ENCODE measurements at places on chromosomes 4 and X.

DNA sequence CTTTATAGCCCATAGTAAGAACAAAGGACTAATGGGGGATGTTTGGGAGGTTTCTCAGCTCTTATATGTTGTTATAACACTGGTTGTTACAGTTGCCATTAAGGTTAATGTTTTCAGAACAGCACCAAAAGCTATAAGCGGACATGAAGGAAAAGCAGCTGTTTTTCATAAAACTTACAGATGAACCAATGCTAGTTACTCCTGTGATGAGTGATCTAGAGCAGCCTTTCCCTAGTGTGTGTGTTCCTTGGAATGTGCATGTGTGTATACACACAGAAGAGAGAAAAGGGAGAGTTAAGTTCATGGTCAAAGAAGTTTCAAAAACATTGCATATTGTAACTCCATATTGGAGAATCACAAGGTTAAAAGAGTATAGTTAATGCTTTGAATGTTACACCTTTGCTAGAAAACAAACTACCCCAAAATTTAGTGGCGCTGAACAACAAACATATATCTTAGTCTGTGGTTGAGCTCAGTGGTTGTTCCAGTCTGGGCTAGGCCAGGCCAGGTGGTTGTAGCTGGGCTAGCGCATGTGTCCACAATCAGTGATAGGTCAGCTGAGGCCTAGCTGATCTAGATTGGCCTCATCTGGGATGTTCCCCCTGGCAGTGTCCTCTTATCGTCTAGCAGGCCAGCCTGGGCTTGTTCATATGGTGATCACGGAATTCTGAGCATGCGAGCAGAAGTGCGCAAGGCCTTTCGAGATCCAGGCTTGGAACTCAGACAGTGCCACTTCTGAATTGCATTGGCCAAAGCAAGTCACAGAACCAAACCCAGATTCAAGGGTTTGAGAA lies 151.0 kb downstream of the NHS start:
- DNase-seq = no peak

GRCh38 chrX:81054904-81055303 lies 146.8 kb downstream of the HMGN5 start:
- no peak for DNase-seq

DNA sequence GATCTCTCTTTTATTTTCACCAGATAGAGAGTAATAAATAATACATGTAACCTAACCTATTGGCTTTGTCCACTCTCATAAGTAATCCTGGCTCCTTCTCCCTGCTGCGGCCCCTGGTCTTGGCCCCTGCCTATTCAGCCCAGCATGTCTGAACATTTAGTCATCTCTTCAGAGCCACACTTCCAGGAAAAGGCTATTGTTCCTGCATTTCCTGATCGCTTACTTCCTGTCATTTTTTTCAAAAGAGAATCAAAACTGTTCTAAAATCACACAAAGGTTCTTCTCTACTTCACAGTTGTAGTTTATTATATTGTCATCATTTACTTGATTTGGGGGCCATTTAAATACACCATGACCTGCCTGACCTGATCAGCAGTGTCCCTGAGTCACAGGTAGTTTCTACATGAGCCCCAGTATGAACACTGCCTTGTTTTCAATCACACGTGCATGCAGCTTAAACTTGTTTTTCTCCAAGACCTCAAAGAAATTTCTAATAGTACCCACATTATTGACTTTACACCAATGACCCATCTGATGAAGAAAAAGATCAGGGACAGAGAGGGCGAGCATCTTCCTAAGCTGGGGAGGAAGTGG lies 47.4 kb upstream of the KDR start:
- DNase-seq = no peak

DNA sequence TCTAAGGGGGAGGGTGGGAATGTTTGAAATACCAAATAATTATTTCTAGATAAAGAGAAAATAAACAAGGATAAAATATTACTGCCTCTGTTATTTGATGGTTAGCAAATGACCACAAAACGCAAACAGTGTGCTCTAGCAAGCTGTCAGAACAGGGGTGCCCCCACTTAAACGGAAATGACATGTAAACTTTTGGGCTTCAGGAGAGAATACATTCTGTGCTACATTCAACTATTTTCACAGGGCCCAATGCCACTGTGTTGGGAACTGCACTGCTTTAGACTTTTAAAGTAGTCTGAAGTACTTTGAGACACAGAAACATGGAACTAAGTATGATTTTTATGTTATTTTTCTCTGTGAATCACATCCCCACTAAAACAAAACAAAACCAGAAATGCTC lies 14.1 kb downstream of the CD40LG start:
- no peak for DNase-seq

DNA sequence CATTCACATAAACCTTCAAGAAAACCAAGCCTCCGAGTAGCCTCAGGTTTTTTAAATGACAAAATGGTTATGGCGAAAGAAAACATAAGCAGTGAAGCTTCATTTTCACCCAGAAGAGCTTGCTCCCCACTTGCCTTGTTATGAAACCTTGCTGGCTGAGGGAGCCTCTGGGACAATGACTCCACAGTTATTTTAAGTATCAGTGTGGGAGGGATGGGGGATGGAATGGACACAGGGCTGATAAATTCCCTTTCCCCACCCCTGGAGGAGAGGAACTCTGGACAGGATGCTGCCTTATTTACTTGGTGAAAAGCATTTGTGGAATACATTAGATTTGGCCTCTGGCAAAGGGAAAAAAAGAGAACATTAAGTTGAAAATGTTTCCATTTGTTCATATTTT lies 220.7 kb upstream of the CNKSR2 start:
- DNase-seq = no peak

DNA sequence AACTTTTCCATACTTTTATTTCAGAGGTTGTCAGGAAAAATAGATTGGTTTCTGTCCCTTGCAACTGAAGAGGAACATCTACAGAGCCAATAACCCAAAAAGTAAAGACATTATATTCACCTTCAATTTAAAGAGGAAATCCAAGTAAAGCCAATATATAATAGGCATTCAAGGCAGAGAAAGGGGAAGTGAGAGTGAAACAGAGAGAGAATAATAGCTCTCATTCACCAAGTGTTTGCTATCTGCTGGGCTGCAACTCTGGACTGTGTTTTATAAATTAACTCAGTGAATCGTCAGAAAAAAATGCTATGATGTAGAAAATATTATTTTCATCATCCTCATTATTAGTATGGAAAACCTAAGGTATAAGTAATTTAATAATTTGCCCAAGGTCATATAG lies 448.5 kb downstream of the TRAM1L1 start:
- DNase-seq = no peak

DNA sequence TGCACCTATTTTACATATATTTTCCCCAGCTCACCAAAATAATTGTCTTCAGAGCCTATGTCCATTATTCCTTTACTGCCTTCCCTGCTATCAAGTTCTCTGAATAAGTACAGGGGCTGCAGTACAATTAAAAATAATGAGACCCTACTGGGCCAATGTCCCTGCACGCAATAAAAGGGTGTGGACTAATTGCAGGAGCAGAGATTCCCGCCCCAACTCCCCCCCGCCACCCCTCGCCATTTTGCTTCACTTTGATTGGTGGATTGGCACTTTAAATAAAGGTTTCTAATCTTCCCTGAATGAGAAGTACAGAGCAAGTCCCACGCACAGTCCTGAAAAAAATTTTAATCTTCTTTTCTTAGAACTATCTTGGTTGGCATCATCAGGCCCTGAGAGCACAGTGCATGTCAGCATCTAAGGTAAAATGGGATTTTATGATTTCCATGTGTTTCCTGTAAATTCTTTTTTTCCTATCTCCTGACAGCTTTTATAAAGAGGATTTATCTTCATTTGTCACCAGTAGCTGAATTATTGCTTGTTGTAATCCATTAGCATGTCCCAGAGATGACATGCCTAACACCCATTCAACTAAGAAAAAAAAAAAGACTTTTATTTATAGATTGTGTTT lies at the start of gene AMBN:
Gene AMBN, plus strand, starts transcription at position 302 of the 628 bp plus-strand sequence. Its CDS starts 103 bp downstream, at position 405.
- DNase-seq = no peak

GRCh38 chr4:153618833-153619232 lies 65.2 kb upstream of the TLR2 start:
- DNase-seq = no peak

DNA sequence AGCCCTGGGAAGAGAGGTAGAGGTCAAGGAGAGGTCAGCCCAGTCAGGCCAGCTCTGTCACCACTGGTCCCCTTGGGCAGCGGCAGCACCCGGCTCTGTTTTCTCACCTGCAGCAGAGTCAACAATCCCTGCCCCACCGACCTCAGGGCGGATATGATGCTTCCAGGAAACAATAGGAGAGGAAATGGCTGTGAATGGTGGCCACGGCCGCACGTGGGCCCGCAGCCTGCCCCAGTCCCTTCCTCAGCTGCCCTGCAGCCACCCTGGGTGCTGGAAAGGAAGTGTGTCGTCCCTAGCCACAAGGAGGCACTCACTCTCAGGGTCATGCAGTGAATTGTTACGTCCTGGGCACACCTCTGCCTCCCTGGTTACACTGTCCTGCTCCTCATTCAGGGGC lies 92.5 kb upstream of the ENPP6 start:
- DNase-seq = no peak

GRCh38 chrX:24468245-24468644 lies 3.2 kb downstream of the PDK3 start:
- DNase-seq = no peak

DNA sequence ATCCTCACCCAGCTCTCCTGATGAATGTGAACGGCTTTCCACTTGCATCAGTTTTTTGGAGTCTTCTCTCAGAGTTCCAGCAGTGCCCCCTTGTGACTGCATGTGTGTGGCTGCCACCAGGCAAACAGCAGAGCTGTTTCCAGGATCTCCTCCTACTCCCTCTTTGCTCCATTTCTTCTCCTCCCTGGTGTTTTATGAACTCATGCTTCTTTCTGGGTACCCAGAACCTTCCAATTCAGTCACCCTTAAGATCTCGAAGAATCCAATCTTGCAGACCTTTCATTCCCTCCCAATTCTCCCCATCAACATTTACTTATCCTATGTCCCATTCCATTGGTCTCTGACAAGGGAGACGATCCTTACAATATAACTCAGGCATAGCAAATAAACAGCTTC lies 6.8 kb upstream of the TCEANC start:
- no peak for DNase-seq

- DNase-seq = no peak
These were observed 44.1 kb downstream of the DTHD1 start for GRCh38 chr4:36325499-36325898.

GRCh38 chrX:9515489-9515888 lies 50.6 kb downstream of the TBL1X start:
- DNase-seq = no peak

DNA sequence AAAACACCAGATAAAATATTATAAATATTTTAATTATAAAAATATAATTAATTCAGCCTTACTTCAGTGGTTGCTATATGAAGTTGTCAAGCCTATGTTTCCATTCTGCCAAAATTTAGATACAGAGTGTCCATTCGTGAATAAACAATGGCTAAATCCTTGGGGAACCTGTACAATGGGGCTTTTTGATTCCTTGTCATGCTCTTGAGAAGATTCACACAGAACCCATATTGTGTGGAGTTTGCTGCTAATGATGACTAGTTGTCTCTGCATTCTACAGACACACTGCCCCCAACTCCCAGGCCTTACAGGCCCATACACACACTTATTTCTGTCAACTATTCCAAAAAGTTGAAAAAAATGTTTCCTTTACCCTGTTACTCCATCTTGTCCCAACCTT lies 33.4 kb upstream of the MAGEC2 start:
- no peak for DNase-seq

DNA sequence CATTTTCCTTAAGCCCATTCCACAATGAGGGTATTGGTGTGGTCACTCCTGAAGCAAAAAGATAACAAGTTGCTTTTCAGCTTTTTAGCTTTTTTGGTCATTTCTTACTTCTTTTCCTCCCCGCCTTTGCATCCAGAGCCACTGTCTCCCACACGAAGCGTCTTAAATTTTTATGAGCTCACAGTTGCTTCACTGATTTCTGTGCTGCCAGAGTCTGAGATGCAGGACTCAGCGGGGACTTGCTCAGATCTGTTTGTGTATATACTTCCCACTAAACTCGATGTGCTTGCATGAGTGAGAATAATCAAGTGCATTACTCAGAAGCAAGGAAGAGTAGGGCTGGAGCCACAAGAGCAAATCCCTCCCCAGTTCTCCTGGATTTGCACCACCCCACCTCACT lies 80.2 kb upstream of the FHL1 start:
- DNase-seq = no peak

DNA sequence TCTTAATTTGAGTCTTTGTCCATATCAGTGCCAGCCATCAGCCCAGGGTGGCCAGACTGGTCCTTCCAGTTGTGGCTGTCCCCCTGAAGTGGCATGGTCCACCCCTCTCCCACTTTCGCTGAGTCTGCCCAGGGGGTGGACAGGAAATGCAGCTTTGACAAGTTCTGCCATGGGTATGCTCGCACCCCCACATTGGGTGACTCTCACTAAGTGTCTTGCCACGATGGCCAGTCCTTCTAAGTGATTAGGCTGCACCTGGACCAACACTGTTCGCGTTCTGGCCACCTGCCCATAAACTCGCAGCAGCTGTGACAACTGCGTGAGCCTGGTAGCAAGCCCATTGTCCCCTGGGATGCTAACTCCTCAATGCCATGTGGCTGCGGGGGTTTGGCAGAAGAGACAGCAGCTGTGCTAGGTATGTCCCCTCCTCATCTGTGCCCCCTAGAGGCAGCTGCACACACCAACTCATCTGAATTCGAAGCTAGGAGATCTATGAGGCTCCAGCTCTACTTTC lies 10.0 kb upstream of the LNX1 start:
- DNase-seq = no peak

- DNase-seq = no peak
These were observed 58.0 kb upstream of the EGFL6 start for GRCh38 chrX:13511241-13511943.

Data from cortex of kidney (tissue), 1 donor.